CD8-positive, alpha-beta T cell (primary cell): ENCODE measurements at places on chromosomes 12 and 14.
A peak's percentile ranks its signal among the peaks of the same experiment; 100 is the strongest.

DNA sequence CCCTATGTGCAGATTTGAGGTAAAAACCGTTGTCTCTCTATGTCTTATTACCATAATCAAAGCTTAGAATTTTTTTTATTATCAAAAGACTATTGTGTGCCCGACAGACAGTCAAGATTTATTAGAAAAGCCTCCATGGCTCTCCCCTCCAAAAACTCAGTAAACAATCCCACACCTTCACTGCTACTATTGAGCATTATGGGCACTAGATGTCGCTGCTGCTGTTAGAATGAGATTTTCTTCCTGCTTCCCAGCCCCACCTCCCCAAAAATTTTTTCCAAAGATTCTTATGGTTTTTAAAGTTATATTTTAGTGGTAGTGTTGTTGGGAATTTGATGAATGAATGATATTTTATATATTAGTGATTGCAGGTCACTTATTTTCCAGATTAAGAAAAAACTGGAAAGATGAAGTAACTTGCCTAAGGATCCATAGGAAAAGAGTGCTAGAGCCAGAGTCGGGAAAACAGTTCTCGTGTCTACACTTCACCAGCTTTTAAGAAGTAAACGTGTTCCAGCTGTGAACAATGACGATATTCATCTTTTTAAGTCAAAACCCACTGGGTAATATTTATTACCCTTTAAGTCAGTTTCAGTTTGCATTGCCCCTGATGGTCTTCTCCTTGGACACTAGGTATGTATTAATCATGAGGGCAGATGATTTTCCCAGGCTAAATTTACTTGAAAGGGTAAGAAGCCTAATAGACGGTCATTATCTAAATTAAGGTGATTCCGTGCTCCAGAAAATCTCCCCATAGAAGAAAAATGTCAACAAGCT, 12.2 kb upstream of the FOXG1 start:
- DNase-seq = no peak

GRCh38 chr12:46919666-46920400, 94.0 kb upstream of the SLC38A4 start:
- no peak for DNase-seq

DNA sequence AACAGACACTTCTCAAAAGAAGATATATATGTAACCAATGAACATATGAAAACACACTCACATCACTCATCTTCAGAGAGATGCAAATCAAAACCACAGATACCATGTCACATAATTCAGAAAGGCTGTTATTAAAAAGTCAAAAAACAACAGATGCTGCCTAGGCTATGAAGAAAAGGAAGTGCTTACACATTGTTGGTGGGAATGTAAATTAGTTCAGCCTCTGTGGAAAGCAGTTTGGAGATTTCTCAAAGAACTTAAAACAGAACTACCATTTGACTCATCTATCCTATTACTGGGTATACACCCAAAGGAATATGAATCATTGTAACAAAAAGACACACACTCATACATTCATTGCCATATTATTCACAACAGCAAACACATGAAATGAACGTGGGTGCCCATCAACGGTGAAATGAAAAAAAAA, 35.1 kb downstream of the EIF2S3B start:
- no peak for DNase-seq

DNA sequence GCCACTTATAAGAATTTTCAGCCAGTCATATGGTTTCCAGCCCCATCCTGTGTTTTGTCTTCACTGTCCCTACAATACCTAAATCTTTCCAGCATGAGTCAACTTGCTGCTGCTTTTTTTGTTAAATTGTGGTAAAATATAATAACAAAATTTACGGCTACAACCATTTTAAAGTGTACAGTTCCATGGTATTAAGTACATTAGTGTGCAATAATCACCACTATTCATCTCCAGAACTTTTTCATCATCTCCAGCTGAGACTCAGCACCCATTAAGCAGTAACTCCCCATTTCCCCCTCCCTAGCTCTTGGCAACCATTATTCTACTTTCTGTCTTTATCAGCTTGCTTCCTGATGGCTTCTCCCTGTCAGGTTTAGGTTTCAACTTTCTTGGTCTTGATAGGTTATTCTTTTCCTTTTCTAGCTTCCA, 39.1 kb downstream of the FRS2 start:
- DNase-seq = no peak

GRCh38 chr12:53950437-53950773, 4.3 kb upstream of the HOXC12 start:
- DNase-seq = no peak

- no peak for DNase-seq
Measured at GRCh38 chr12:56257491-56258067, 605 bp downstream of the ANKRD52 start.

DNA sequence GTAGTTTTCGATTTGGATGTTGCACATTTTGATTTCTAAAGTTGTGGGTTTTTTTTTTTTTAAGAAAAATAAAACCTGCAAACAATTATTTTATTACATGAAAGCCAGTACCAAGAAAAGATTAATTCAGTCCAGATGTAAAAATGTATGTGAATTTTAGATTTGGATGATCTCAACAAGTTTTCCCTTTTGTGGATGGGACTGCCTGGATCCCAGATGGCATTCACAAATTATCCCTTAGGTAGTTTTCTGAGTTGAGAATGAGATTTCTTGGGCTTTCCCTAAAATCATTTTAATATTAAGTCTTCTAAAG, 2.8 kb downstream of the FRMD6 start:
- no peak for DNase-seq

DNA sequence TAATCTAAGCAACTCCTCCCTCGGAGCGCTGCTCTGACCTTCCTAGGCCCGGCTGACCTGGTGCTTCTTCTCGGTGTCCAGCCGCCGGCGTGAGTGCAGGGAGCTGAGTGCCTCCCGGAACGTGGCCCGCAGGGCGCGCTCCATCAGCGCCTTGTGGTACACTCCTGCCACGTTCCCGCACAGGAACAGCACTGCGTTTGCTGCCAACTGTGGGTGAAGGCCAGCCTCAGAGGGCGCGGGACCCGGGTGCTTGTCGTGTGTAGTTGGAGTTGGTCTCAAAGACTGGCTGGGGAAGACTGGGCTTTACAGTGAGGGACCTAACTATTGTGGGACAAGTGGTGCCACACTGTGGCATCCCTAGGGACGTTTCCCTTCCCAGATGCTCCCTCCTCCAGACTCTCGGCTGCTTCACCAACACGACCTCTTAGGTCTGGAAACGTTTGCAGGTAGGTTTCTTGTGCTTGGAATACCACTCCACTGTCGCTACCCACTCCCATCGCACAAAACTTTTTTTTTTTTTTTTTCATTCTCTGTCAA, 3.1 kb downstream of the ADCY4 start:
- DNase-seq = no peak

DNA sequence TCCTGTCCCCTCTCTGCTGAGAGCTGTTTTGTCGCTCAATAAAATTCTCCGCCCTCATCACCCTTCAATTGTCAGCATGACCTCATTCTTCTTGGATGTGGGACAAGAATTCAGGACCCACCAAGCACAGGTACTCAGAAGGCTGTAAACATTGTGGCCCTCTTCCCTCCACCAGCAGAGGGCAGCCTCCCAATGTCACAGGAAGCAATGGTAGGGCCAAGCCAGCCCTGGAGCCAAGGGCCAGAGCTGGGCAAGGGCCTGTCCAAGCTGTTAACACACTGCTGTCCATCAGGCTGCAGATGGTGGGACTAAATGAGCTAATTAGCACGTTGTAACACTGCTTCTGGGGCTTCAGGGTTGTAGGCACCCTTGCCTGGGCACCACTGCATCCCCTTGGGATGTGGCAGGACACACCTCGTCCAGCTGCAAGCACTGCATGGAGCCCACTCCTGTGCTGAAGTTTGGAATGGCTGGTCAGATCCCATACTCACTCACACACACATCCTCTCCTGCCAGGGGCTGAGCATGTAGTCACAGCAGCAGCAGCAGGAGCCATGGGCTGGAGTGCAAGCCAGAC, 62.7 kb upstream of the HECTD1 start:
- peak; percentile 9 for DNase-seq

DNA sequence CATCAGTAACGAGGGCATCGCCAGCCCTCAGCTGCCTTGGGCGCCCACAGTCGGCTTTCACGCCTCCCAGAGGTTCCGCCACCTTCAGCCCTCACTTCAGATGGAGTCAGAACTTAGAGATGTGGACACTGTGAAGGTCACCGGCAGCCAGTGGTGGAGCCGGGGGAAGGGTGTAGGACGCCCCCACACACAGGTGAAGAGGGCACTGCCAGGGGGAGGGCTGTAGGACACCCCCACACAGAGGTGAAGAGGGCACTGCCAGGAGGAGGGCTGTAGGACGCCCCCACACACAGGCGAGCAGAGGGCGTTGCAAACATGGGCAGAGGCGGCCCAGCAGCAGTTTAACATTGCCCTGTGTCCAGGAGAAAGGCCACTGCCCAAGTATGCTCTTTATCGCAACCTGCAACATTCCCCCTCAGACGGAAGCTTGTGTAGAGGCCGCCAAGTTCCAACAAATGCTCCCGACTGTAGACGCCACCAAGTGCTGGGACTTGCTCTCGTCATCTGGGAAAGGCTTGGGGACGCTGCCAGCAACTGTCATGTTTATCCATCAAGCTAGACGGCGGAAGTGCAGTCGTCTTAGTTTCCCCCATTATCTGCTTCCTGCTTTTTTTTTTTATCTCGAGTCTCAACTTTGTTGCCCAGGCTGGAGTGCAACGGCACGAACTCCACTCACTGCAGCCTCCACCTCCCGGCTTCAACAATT, 4.9 kb upstream of the ANKLE2 start:
- DNase-seq = no peak

DNA sequence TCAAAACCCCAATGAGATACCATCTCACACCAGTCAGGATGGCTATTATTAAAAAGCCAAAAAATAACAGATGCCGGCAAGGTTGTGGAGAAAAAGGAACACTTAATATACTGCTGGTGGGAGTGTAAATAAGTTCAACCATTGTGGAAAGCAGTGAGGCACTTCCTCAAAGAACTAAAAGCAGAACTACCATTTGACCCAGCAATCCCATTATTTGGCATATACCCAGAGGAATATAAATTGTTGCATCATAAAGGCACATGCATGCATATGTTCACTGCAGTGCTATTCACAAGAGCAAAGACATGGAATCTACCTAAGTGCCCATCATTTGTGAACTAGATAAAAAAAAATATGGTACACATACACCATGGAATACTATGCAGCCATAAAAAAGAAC, 59.9 kb downstream of the MGST1 start:
- DNase-seq = no peak

GRCh38 chr12:33988913-33989312, 33.4 kb upstream of the ALG10 start:
- no peak for DNase-seq

- no peak for DNase-seq
Measured at GRCh38 chr14:36874396-36875138, 212.9 kb downstream of the PAX9 start.

- no peak for DNase-seq
Measured at GRCh38 chr12:46071335-46071734, 81.0 kb upstream of the SCAF11 start.

- DNase-seq = no peak
Measured at GRCh38 chr14:70782361-70782760, 27.0 kb downstream of the MAP3K9 start.

GRCh38 chr12:57166971-57167371, 19.6 kb upstream of the LRP1-AS start:
- no peak for DNase-seq

DNA sequence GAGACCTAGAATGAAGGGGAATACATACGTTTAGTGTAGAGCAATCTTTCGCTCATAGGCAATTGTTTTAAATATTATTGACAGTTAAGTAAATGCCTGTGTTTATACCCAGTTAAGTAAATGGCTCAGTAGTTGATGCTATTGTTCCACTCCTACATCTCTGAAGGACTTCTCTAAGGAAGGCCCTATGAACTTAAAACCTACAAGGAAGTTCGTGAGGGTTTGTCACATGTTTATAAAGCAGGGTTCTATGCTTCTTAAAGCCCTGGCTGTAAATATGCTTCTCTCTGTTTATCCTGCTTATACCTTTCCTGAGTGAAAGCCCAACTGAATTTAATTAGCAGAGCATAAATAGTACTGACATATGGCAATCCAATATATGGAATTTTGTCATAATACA, 282.1 kb upstream of the NPAS3 start:
- no peak for DNase-seq

- DNase-seq = no peak
Measured at GRCh38 chr14:91980157-91980556, 32.7 kb upstream of the FBLN5 start.

DNA sequence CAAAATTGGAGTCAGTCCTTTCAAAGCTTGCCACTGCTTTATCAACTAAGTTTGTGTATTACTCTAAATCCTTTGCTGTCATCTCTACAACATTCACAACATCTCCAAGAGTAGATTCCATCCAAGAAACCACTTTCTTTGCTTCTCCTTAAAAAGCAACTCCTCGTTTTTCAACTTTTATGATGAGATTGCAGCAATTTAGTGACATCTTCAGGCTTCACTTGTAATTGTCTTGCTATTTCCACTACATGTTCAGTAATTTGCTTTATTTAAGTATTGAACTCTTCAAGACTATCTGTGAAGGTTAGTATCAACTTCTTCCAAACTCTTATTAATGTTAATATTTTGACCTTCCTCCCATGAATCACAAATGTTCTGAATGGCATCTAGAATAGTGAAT, 747.9 kb downstream of the TMTC2 start:
- no peak for DNase-seq

DNA sequence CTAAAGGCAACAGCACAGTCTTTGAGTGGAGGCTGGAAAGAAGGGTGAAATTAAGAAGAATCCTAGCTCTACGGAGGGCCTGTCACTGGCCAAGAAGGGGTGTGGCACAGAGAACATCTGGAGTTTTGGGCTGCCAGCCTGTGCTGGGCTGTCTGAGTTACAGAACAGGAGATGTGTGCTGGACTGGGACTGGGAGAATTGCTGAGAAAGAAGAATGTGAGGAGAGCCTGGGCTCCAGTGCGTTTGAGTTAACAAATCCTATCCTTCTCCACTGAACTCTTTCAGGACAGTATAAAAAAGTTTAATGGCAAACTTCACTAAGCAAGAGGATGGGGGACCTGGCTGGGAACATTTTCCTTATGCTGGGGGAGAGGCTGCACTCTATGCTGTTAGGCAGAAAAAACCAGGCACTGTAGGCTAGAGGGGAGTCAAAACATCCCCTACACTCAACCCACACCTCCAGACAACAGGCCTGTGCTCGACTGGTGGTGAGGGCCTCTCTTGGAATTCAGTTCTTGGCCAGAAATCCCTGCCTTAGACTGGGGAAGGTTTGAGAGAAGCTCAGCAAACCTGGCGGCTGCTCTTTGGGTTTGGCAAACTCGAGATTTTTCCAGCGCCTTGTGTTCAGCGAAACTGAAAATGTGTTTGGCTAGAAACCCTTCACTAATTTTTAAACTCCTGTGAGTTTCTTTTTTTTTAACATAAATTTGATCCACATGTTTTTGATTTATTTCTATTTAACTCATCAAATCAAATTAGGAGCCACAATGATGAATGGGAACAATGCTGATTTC, 217.3 kb downstream of the MON2 start:
- no peak for DNase-seq

GRCh38 chr12:109255377-109255776, 53.7 kb downstream of the FOXN4 start:
- DNase-seq = no peak

DNA sequence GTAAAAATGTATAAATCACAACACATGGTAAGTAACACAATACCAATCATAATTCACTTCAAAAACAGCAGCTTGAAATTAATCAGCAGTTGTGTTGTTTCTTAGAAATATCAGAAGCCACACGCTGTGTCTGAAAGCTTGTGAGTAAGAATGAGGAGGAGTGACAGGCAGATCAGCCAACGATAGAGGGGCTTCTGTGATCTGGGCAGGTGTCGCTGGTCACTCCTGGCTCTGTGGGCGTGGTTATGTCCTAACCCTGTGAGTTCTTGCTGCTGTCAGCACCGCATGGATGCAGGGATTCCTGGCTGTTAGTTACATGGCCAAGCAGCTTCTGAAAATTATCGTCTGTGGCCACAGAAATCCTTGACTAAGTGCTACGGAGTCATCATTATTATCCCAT, 123.4 kb downstream of the SLC25A47 start:
- no peak for DNase-seq
